Breast epithelium (tissue), 4 donors: ENCODE measurements at places on chromosomes 13 and 19. TPM values are rescaled to one million over a fixed set of nuclear protein-coding genes. Genes with fewer than 3 reads are reported as not detected.

Gene ZNF844
- 11.8 TPM for total RNA-seq

DNA sequence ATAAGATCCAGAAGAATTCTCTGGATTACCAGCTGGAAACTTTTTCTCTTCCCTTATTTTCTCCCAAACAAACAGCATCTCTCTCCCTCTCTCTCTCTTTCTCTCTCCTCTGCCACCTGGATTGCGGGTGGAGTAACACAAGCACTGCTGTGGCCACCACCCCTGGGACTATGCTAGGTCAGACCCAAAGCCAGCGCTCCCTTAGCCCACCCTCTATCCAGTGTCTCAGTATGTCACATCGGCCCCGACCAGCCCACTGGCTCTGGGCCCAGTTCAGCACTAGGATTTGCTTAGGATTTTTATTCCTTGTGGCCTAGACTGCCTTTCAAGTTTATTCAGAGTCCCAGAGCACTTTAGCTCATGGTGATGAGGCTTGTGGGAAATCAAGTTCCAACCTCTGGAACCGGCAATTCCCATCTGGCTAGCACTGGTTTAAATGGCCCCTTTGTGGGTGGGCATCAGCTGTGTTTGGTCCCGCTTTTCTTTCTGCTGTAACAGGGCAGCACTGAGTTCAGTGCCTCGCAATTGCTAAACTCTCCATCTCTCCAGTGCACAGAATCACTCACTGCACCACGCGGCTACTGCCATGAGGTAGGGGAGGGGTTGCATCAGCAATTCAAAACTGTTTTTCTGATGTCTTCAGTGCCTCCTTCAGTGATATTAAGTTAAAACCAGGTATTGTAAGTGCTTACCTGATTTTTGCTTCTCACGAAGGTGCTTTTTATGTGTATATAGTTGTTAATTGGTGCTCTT is 1623.1 kb downstream of the SLITRK5 start:
- no peak for DNase-seq
- H3K36me3 ChIP-seq: no peaks in the 10 kb centered on the region
- no peak overlapping the region for H3K27ac ChIP-seq
- H3K4me1 ChIP-seq: no peaks in the 10 kb centered on the region
- no peaks in the 10 kb centered on the region for H3K27me3 ChIP-seq
- H3K4me3 ChIP-seq: no peak overlapping the region

DNA sequence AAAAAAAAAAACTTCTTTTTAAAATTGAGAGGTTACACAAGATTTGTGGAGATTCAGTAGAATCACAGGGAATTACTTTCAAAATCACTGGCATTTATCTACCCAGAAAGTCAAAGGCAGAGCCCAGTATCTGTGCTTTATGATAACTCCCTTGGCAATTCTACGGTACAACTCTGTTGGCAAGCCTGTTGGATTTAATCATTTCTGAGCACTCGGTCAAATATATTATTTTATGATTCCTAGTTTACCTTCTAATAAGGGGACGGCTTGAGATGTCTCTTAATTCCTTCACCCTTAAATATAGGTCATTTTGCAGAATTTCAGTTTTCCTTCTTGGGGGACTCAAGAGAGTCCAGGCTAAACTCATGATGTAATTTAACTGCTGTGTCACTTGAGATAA is 987.6 kb downstream of the EFNB2 start:
- no peak overlapping the region for H3K4me3 ChIP-seq
- no peak for DNase-seq
- no peak overlapping the region for H3K27ac ChIP-seq
- no peaks in the 10 kb centered on the region for H3K36me3 ChIP-seq
- no peaks in the 10 kb centered on the region for H3K4me1 ChIP-seq
- no peaks in the 10 kb centered on the region for H3K27me3 ChIP-seq

DNA sequence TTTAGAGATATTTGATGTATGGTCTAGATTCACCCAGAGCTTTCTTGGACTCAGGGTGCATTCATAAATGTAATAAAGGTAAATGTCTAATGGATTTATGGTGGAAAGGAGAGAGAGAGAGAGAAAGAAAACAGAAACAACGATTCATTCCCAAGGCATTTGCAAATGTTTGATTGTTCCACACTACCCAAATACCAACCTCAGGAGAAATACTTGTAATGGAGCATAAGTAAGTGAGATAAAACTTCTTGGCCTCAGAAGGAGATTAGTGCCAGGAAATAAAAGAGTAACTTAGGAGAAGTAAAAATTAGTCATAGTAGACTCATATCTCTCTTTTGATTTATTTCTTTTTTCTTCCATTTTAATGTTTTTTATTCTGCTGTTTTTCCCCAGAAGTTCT is 40.6 kb upstream of the DGKH start:
- H3K27ac ChIP-seq: no peak overlapping the region
- H3K36me3 ChIP-seq: no peaks in the 10 kb centered on the region
- DNase-seq: no peak
- peaks cover 3% of the 10 kb centered on the region for H3K4me1 ChIP-seq
- no peaks in the 10 kb centered on the region for H3K27me3 ChIP-seq
- no peak overlapping the region for H3K4me3 ChIP-seq
